Osteoblast (primary cell): ENCODE measurements at places on chromosomes 7 and 10. TPM values are rescaled to one million over a fixed set of nuclear protein-coding genes. Genes with fewer than 3 reads are reported as not detected.

The OR2A5 gene
- total RNA-seq, result not detected in 2 replicates

The LRRC4 gene
- total RNA-seq, result 0.29 and 0.72 TPM in 2 replicates

The CYP2E1 gene
- total RNA-seq, result 1.5 and 1.8 TPM in 2 replicates

GRCh38 chr10:93059975-93060886 lies at the start of gene CYP26C1:
Gene CYP26C1 (plus strand): TSS chr10:93060798. CDS start chr10:93061264, 466 bp downstream.
- DNase-seq, result peak; percentile 54

GRCh38 chr7:16921151-16921550 lies 39.4 kb upstream of the AGR3 start:
- DNase-seq, result no peak

DNA sequence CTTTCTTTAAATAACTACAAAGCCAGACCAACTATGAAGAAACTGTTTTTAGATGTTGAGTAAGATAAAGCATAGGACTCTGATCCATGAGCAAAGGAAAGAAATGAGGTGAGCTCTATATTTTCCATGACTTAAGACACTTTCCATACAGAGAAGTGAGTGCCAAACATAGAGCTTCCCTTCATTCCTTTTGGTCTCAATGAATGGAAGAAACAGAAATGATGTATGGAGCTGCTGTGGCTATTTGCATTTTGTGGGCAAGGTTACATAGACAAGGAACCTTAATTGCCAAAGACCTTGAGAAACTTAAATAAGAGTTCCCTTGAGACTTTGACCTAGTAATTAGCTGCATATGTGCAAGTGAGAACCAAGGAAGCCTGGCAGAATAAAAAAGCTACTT lies 1152.2 kb downstream of the XPNPEP1 start:
- no peak for DNase-seq

GRCh38 chr10:1033601-1034000 lies 7.9 kb upstream of the IDI2 start:
- DNase-seq, result no peak
